Endothelial cell of umbilical vein (primary cell): ENCODE measurements at places on chromosomes 1 and 21. TPM values are rescaled to one million over a fixed set of nuclear protein-coding genes. Genes with fewer than 3 reads are reported as not detected.

The ELAVL4 gene
- not detected in 2 replicates for total RNA-seq

The BNIPL gene
- total RNA-seq: 0.42 and 0.67 TPM in 2 replicates

The DMAP1 gene
- total RNA-seq: 40.9 and 42.9 TPM in 2 replicates

The SLC6A9 gene
- total RNA-seq: 1.3 and 1.5 TPM in 2 replicates

The CFHR4 gene
- not detected in 2 replicates for total RNA-seq

The METTL13 gene
- total RNA-seq: 26.5 and 29.7 TPM in 2 replicates

DNA sequence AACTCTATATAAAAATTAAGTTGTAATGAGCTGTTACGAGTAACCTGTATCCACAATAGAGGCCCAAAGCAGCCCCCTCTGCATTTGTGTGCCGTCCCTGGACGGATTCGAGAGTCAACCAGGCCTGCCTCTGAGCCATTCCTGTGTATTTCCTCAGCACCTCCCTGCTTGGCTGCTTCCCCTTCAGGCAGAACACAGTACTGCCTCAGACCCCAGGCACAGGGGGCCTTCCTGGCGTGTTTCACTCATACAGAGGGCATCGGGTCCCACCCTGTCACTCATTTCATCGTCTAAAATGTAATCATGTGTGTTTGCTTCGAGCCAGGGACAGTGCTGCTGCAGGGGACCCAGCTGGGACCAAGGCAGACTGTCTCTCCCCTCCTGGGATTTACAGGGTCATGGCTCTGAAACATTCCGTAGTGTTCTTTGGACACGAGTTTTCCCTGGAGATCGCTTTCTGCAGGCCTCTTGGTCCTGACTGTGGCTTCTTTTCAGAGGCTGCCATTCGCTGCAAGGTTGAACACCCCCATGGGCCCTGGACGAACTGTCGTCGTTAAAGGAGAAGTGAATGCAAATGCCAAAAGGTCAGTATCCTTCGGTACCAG lies 19.4 kb downstream of the LGALS8 start:
- no peak overlapping the region for H3K27ac ChIP-seq
- H3K36me3 ChIP-seq: peaks cover 59% of the 10 kb centered on the region
- no peak overlapping the region for H3K4me3 ChIP-seq
- no peaks in the 10 kb centered on the region for H3K27me3 ChIP-seq
- H3K4me1 ChIP-seq: no peaks in the 10 kb centered on the region
- no peak for DNase-seq

- no peaks in the 10 kb centered on the region for H3K27me3 ChIP-seq
- H3K27ac ChIP-seq: no peak overlapping the region
- no peak overlapping the region for H3K4me3 ChIP-seq
- H3K36me3 ChIP-seq: no peaks in the 10 kb centered on the region
- H3K4me1 ChIP-seq: no peaks in the 10 kb centered on the region
- no peak for DNase-seq
These were observed 25.5 kb downstream of the CDC14A start for GRCh38 chr1:100377590-100378361.

DNA sequence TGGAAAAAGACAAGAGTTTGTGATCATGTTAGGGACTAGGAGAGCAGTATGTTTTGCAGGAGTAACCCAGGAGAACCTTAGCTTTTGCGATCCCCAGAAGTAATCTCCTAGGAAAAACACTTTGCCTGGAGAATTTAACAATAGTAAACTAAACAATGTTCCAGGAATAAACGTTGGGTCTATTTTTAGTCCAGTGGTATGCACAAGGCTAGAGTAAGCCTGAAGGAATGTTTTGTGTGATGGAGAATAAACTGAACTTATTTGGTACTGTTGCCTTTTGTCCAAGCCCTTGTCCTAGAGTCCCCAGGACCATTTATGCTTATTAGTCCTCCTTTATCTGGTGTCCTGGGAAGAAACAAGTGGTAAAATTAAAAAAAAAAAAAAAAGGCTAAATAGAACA lies 28.7 kb upstream of the RGS5 start:
- H3K36me3 ChIP-seq: no peaks in the 10 kb centered on the region
- peak; percentile 15 for DNase-seq
- peaks cover 2% of the 10 kb centered on the region for H3K4me1 ChIP-seq
- H3K27ac ChIP-seq: no peak overlapping the region
- H3K27me3 ChIP-seq: no peaks in the 10 kb centered on the region

DNA sequence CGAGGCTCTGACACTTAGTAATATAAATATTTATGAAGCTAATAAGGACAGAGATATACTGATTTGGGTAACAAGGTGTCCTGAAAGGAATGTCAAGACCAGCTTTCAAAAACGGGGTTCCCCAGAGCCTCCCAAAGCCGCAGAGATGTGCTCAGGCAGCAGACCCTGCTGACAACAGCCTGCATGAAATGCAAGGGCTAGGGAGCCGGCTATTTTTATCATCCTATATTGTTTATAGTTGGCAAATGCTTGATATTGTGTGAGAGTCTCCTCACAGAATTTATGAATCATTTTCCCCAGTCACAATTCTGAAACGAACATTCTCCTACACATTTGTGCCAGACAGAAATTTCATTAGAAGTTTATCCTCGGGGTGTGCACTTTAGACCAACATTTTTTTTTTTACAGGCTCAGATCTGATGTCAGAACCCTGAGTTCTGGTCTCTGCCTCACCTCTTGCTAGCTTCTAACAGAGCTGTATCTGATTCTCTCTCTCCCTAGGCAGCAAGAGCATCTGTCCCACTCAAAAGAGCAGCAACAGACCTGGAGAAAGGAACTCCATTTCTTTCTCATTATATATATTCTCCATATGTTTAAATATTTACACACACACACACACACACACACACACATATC lies 302.3 kb upstream of the PLD5 start:
- no peak overlapping the region for H3K4me3 ChIP-seq
- H3K27ac ChIP-seq: no peak overlapping the region
- no peak for DNase-seq
- no peaks in the 10 kb centered on the region for H3K4me1 ChIP-seq
- H3K36me3 ChIP-seq: no peaks in the 10 kb centered on the region

DNA sequence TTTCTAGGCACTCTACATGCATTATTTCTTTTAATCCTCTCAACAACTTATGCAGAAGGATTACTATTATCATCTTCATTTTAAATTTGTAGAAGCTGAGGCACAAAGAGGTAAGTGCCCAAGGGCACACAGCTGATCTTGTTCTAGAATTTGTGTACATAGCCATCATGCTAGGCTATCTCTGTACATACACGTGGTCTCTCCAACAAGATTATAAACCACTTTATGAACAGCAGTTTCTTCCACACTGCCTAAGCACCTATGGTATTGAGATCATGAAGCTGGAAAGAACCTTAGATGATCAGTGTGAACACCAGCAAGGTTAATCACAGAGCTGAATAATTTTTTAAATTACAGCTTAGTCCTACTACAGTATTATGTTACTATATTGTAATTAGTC lies 28.9 kb downstream of the UCHL5 start:
- H3K36me3 ChIP-seq: no peaks in the 10 kb centered on the region
- no peak for DNase-seq
- no peaks in the 10 kb centered on the region for H3K4me1 ChIP-seq
- no peaks in the 10 kb centered on the region for H3K27me3 ChIP-seq
- H3K27ac ChIP-seq: no peak overlapping the region

DNA sequence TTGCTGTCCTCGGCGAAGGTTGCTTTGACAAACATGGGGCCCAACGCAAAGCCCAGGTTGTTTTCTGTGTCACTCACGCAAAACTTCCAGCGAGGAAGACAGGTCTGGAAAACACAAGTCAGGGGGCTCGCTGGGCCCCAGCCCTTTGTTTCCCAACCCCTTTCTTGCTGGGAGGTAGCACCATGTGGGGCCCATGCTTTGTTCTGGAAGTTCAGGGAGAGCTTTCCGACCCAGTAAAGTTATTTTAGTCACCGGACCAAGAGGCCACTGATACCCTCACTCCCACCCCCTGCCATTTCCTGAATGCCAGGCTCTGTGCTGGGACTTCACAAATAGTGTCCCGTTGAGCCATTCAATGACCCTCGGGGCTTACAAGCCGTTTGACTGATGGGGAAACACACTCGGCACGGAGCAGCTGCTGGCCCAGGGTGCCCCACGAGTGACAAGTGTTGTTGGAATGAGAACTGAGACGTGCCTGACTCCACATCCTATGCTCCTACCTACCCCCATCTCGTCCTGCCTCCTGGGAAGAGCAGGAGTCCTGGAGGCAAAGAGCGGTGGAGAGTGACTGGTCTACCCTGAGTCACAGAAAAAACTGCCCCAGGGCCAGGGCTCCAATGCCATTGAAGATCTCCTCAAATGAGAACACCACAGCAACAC lies 52.0 kb downstream of the ECE1 start:
- H3K4me3 ChIP-seq: no peak overlapping the region
- no peak for DNase-seq
- H3K36me3 ChIP-seq: peaks cover 37% of the 10 kb centered on the region
- H3K27ac ChIP-seq: no peak overlapping the region

DNA sequence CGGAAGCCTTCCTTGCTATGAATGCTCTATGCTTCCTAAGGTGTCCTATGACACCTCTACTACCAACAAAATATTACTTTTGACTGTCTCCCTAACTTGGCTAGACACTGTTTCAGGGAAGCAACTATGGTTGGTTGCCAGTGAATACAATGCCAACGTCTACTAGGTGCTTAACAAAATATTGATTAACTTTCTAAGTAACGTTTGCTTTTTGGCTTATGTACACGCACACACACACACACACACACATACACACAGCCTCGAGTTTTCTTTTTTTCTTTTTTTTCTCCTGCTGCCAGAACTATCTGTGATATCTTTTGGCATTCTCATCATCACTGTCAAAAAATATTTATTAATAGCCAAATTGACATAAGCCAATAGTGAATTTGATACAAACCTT lies 864.0 kb downstream of the PLA2G4A start:
- no peaks in the 10 kb centered on the region for H3K36me3 ChIP-seq
- H3K27ac ChIP-seq: no peak overlapping the region

DNA sequence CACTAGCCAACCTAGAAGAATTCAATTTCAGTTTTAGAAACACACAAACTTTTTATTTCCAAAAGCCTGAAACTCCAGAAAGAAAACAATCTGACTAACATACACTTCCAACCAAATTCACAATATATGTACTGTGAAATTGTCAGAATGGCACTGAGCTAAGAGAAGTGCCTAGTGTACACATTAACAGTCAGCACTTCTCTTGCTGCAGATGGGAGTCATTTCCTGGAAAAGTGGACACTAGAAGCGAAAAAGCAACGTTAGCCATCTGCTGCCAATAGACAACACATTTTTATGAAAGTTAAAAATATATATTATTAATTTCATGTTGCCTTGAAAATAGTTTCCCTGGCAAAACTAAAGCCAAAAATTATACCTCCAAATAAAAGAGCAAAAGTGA lies 66.1 kb downstream of the EPS15 start:
- H3K27ac ChIP-seq: no peak overlapping the region
- no peaks in the 10 kb centered on the region for H3K4me1 ChIP-seq
- no peaks in the 10 kb centered on the region for H3K36me3 ChIP-seq
- H3K4me3 ChIP-seq: no peak overlapping the region
- H3K27me3 ChIP-seq: no peaks in the 10 kb centered on the region

DNA sequence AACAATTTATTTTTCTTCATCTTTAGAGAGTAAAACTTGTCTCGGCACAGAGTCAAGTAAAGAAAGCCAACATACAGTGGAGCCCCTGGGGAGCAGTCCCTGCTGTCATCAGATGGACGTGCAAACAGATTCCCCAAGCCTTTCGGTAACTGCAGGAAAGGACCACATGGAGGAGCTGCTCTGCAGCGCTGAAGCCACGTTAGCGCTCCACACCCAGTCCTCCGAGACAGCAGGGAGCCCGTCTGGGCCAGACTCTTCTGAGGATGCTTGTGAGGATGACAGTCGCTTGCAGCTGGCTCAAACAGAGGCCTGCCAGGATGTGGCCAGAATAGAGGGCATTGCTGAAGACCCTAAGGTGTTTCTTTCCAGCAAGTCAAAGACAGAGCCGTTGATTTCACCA lies 77.1 kb upstream of the SCCPDH start:
- no peaks in the 10 kb centered on the region for H3K27me3 ChIP-seq
- no peaks in the 10 kb centered on the region for H3K4me1 ChIP-seq
- no peak for DNase-seq

DNA sequence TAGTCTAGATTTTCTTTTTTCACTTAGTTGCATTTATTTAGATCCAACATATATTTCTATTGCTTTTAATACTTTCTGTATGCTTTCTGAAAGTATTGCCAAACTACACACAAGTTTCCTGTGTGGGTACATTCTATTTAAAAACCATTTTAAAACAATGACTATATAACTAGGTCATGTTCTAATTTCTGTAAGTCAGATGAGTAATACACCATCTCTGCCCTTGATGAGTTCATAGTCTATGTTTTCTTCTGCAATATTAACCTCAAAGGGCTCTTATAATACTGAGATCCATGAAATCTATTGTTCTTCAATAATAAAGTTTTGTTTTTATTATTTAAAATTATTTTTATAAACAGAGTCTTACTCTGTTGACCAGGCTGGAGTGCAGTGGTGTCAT lies 68.3 kb downstream of the RNASEL start:
- H3K4me1 ChIP-seq: no peaks in the 10 kb centered on the region
- H3K4me3 ChIP-seq: no peak overlapping the region
- H3K36me3 ChIP-seq: no peaks in the 10 kb centered on the region
- no peak overlapping the region for H3K27ac ChIP-seq
- no peaks in the 10 kb centered on the region for H3K27me3 ChIP-seq

- H3K4me1 ChIP-seq: peaks cover 60% of the 10 kb centered on the region
- H3K27me3 ChIP-seq: no peaks in the 10 kb centered on the region
- H3K36me3 ChIP-seq: no peaks in the 10 kb centered on the region
- peak overlapping the region; percentile 97 for H3K27ac ChIP-seq
- H3K4me3 ChIP-seq: peak overlapping the region; percentile 91
- DNase-seq: peak; percentile 47
These were observed 848 bp downstream of the CTTNBP2NL start for GRCh38 chr1:112396653-112397471.

- H3K4me1 ChIP-seq: no peaks in the 10 kb centered on the region
- no peak overlapping the region for H3K4me3 ChIP-seq
- no peaks in the 10 kb centered on the region for H3K27me3 ChIP-seq
- H3K36me3 ChIP-seq: no peaks in the 10 kb centered on the region
These were observed 993.0 kb upstream of the PRMT6 start for GRCh38 chr1:106063510-106063909.

- H3K4me3 ChIP-seq: no peak overlapping the region
- DNase-seq: no peak
- H3K36me3 ChIP-seq: no peaks in the 10 kb centered on the region
- no peaks in the 10 kb centered on the region for H3K4me1 ChIP-seq
- H3K27ac ChIP-seq: no peak overlapping the region
These were observed 118.8 kb downstream of the RWDD3 start for GRCh38 chr1:95352767-95353166.

GRCh38 chr21:16322454-16322853 lies 592.7 kb downstream of the USP25 start:
- H3K4me1 ChIP-seq: no peaks in the 10 kb centered on the region
- no peak overlapping the region for H3K4me3 ChIP-seq
- H3K27ac ChIP-seq: no peak overlapping the region
- DNase-seq: no peak

GRCh38 chr1:98502937-98503336 lies 158.6 kb upstream of the SNX7 start:
- H3K4me3 ChIP-seq: no peak overlapping the region
- no peak overlapping the region for H3K27ac ChIP-seq
- H3K36me3 ChIP-seq: no peaks in the 10 kb centered on the region
- H3K27me3 ChIP-seq: peaks cover 5% of the 10 kb centered on the region
- no peaks in the 10 kb centered on the region for H3K4me1 ChIP-seq
- DNase-seq: peak; percentile 53
